ENCODE measurements at places on chromosomes 5 and 9.
A peak's percentile ranks its signal among the peaks of the same experiment; 100 is the strongest.

DNA sequence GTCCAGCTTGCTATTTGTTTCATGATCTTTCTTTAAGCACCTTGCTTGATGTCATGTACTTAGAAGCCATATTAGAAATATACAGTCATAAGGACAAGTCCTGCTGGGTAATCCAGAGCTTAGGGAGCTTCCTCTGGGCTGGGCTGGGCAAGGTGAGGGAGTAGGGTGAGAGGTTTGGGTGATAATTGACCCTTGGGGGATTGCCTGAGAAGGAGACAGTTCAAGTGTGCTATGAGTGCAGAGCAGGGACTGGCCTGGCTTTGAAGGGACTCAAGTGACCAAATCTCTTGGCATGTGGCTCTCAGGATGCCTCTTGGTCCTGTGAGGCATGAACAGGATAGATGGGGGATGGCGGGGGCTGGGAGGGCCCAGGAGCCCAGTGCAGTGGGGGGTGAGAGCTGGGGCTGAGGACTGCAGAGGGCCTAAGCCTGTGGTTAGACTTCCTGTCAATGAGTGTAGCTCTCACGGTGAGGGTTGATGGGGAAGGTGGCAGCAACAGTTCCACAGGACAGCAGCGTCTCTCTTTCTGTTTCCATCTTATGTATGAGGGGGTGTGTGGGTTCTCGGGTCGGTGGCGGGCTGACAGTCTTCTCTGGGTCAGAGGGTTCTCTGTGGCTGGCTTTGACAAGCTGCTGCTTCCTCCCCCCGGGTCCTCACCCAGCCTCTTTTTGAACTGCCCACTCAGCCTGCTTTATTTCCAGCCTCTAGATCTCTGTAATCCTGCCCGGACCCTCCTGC is 53.5 kb downstream of the RGS3 start:
- DNase-seq: no peak

DNA sequence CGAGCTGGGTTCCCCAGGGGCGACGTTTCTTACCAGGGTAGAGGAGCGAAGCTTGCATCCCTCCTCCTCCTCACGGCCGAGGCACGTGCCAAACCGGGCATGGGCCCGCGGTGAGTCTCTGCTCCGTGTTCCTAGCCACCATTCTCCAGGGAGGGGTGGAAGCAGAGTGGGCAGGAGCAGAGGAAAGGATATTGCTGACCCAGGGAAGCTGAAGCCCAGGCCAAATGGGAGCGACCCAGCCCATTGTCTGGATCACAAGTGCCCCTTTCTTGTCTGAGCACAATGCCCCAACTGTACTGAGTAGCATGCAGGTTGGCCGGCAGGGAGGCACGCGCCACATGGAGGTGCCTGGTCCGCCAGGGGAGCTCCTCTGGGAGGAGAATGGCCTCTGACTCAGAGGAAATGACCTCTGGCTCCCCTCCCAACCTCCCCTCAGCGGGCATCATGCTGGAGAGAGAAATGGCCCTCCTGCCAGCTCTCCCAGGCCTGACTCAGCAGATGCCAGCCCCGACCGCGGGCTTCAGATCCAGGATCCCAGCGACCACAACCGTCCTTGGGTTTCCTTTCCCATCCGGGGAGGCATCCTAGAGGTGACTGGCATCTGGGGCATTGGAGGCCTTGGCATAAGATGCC is 1.1 kb downstream of the PRR7 start:
- DNase-seq: peak; percentile 86

GRCh38 chr5:114839360-114839759 is 330.3 kb downstream of the TRIM36 start:
- no peak for DNase-seq

DNA sequence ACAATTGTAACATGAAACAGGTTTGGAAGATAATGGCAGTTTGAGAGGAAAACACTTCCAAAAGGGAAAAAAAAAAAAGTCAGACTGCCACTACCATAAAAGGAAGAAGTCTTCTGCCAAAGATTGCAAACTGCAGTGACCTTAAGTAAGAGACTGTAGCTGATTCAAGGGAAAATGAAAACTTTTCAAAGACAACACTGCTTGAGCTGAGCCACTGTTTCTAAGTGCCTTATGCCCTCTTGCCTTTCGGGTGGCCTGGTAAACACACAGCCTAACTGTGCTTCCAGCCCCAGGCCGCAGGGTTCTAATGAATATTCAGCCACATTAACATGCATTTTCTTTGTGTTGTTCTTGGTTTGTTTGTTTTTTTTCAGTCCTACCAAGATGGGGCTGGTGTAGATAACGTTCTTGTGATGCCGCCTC is 354.6 kb downstream of the BNC2 start:
- DNase-seq: no peak

DNA sequence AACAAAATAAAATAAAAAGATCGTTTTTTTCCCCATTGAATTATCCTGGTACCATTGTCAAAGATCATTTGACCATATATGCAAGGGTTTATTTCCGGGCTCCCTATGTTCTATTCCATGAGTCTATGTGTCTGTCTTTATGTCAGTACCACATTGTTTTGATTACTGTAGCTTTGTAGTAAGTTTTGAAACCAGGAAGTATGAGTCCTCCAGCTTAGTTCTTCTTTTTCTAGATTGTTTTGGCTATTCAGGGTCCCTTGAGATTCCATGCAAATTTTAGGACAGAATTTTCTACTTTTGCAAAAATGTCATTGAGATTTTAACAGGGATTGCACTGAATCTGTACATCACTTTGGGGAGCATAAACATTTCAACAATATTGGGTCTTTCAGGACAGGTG is 18.7 kb upstream of the EEIG1 start:
- no peak for DNase-seq

DNA sequence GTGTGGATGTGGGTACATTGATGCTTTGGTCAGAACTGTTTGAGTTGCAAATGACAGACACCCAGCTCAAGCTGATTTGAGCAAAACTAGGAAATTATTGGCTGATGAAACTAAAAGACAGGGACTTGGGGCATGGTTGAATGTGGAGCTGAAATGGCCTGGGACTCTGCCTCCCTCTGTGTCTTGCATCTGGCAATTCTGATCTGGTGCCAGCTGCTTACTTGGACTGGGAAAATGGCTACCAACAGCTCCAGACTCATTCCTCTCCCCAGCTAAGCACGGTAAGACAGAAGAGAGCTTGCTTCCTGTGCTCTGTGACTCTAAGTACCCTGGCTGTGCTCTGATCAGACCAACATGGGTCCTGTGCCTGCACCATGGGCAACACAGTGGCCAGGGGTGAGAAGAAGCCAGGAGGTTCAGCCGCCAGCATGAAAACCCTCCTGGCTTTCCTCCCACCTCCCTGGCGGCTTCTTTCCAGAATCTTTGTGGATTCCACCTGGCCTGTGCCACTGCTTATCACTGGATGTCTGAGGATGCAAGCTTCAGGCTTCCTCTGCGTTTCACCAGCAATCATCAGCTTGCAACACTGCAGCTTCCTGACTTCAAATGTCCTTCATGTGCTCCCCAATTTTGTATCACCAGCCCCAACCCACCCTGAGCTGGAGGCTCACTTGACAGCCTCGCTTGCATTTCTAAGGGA is 44.1 kb downstream of the C5orf15 start:
- DNase-seq: no peak

DNA sequence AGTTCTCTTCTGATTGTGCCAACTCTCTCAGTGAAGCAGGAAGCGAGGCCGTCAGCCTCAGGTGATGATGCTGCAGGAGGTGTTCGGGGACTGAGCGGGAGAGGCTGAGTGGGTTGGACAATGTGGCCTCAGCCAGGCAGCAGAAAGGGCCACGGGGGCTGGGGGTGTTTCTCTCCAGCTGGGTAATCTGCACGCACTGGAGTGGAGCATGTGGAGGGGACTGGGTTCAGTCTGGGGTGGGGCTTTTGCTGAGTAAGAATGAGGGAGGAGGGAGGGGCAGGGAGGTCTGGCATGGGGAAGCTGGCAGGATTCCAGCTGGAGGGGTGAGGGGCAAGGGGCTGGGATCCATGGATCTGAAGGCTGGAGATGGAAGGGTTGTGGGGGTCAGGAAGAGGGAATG is 60.8 kb upstream of the PHYKPL start:
- DNase-seq: peak; percentile 47

DNA sequence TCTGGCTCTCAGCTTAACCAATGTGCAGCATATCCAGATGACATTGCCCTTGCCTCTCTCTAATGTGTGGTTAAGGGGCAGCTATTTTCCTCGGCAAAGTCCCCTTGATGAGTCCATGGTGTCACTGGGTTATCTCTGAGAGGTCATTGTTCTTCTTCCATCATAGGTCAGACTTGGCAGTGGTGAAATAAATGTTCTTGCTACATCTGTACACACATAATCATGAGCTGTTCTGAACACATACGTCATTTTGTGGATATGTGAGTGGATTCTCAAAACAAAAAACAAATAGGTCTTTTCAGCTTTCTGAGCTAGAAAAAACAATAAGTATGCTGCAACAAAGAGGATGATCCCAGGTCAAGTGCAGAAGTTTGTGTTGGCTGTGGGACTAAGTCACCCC is 134.7 kb upstream of the PTPN3 start:
- no peak for DNase-seq

DNA sequence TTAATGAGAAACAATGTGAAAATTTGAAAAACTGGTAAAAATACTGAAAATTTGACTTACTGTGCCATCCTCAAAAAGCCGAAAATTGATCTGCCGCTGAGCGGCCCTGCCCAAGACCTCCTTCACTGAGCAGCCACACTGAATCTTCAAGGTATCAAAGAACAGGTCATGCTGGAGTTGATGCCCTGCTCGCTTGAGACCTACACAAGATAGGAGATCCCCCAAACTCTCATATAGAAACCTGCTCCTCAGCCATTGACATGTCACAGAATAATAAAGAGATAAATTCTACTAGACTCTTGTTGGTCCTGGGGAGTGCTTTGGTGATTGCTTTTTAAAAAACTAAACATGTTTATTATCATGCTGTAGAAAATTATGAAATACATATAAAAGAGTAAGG is 52.7 kb downstream of the GLDC start:
- no peak for DNase-seq

DNA sequence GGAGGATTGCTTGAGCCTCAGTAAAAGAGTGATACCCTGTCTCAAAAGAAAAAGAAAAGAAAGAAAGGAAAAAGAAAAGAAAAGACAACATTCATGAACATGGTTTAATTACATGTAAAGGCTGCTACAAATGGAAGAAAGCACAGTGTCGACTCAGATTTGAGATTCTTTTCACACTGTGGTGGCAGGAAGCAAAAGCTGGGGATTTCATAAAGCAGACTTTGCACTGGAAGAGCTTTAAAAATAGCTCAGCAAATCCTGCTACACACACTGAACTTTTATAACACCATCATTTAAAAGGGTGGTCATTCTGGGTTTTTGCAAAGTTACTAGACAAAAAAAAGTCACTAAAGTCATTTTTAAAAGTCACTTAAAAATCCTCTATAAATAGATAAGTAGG is 140.8 kb downstream of the CEMIP2 start:
- DNase-seq: no peak
